ENCODE measurements at places on chromosomes 2 and 18.

DNA sequence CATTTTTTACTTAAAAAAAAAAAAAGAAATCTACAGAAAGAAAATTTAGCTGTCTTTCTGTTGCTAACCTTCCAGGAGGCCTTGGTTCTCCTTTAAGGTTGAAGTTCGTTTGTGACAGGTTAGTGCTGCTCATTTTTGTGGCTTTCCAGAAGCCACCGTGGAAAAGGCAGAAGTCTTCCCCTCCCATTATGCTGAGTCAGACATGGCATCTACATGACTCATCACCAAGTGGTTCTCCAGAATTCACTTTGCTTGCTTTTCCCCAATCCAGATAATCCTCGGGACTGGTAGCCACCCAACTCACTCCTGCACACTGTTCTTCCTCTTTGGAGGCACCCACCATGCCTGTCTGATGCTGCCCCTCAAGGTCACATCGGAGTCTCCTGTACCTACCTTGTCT lies 228.7 kb downstream of the PIK3C3 start:
- peak; percentile 85 for DNase-seq
- no peaks in the 10 kb centered on the region for H3K27me3 ChIP-seq
- H3K36me3 ChIP-seq = no peaks in the 10 kb centered on the region
- peak overlapping the region; percentile 32 for H3K27ac ChIP-seq
- no peak overlapping the region for H3K4me3 ChIP-seq

DNA sequence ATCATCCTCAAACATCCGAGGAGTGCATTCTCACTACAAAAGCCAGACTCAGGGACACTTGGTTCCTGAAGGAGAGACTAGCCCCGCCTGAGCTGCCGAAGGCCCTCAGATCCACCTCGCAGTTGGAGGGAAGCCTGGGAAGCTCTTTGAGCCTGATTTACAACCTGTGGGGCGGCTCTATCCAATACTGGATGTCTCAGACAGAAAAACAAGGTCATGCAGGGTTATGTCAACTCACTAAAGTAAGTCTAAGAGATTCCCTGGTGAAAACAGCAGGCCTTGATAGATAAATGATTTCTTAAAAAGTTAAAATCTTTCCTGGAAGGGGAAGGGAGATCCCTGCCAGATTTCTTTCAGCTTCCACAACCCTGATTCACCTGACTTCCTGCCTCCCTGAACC lies 284.3 kb downstream of the CYP26B1 start:
- H3K4me3 ChIP-seq = no peak overlapping the region
- no peaks in the 10 kb centered on the region for H3K27me3 ChIP-seq
- peaks cover 8% of the 10 kb centered on the region for H3K4me1 ChIP-seq
- no peaks in the 10 kb centered on the region for H3K36me3 ChIP-seq
- no peak overlapping the region for H3K27ac ChIP-seq

GRCh38 chr18:63292831-63293683 lies 26.5 kb downstream of the BCL2 start:
- no peak overlapping the region for H3K4me3 ChIP-seq
- H3K27ac ChIP-seq = no peak overlapping the region
- DNase-seq = no peak
- H3K36me3 ChIP-seq = no peaks in the 10 kb centered on the region
- no peaks in the 10 kb centered on the region for H3K4me1 ChIP-seq

DNA sequence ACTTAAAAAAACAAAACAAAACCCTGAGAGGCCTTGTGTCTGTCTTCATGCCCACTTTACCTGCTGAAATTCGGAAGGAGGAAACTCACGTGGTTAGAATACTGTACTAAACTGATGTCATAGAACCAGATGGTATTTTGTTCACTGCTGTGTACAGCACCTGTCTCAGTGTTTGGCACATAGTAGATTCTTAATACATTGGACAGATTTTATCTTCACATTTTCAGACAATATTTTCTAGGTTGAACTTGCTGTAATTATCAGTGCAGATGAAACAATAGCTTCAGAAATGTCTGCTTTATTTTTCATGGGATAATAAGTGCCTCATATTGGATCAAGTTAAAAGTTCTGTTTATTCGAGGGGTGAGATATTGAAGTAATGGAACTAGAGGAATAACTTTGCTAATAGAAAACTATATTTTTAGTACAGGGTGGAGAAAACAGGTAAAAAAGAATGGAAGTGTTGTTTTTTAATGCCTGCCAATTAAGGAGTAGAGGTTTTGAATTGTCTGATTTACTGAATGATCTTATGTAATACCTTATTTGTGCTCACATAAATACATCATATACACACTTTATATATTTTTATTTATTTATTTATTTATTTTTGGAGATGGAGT lies 23.7 kb downstream of the DDX1 start:
- no peaks in the 10 kb centered on the region for H3K4me1 ChIP-seq
- H3K4me3 ChIP-seq = no peak overlapping the region
- no peak overlapping the region for H3K27ac ChIP-seq
- no peaks in the 10 kb centered on the region for H3K27me3 ChIP-seq

- no peak overlapping the region for H3K27ac ChIP-seq
- H3K36me3 ChIP-seq = no peaks in the 10 kb centered on the region
- no peaks in the 10 kb centered on the region for H3K27me3 ChIP-seq
- H3K4me3 ChIP-seq = no peak overlapping the region
- DNase-seq = peak; percentile 59
- peaks cover 14% of the 10 kb centered on the region for H3K4me1 ChIP-seq
These were observed 106.0 kb upstream of the TAF1B start for GRCh38 chr2:9737053-9737875.

DNA sequence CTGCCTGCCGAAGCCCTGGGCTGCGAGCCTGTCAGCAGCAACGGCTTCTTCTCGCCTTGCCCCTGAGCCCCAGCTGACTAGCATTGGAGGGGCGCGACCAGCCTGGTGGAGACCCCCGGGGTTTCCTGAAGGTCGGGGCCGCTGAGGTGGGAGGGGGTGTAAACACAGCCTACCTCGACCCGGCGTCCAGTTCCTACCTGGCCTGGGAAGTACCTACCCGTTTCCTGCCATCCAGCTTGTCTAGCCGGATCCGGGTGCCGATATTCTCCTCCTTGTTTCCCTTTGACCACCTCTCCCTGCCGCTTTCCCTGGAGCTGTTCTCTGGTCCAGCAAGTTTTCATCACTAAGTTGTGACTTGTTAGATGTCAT lies 511 bp downstream of the MOB4 start:
- peaks cover 23% of the 10 kb centered on the region for H3K4me1 ChIP-seq
- H3K36me3 ChIP-seq = no peaks in the 10 kb centered on the region
- peak overlapping the region; percentile 70 for H3K27ac ChIP-seq
- H3K27me3 ChIP-seq = no peaks in the 10 kb centered on the region
- DNase-seq = peak; percentile 68

- H3K27me3 ChIP-seq = peaks cover 23% of the 10 kb centered on the region
- H3K4me1 ChIP-seq = no peaks in the 10 kb centered on the region
- no peak overlapping the region for H3K27ac ChIP-seq
- DNase-seq = no peak
- H3K36me3 ChIP-seq = no peaks in the 10 kb centered on the region
- no peak overlapping the region for H3K4me3 ChIP-seq
These were observed 135.0 kb upstream of the ACKR3 start for GRCh38 chr2:236434593-236434992.

DNA sequence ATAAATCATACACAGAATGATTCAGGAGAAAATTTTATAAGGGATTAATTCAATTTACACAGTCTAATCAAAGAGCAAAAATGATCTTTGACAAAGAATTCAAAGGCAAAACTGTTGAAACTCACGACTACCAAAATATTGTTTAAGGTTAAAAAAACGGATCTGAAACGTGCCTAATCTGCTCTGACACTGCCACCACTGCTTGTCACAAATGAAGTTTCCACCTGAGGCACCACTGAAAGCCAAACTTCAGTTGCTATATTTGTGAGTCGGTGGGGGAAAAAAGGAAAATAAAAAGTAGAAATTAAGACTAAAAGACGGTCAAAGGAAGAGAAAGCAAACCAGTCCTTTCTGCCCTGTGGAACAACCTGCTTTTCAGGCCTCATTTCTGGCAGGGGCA lies 140.6 kb upstream of the DNMT3A start:
- peaks cover 7% of the 10 kb centered on the region for H3K4me1 ChIP-seq
- H3K4me3 ChIP-seq = no peak overlapping the region
- no peaks in the 10 kb centered on the region for H3K27me3 ChIP-seq
- H3K36me3 ChIP-seq = no peaks in the 10 kb centered on the region
- no peak for DNase-seq

GRCh38 chr2:207352978-207353671 lies 176.6 kb upstream of the CREB1 start:
- H3K4me1 ChIP-seq = no peaks in the 10 kb centered on the region
- no peaks in the 10 kb centered on the region for H3K27me3 ChIP-seq
- H3K36me3 ChIP-seq = no peaks in the 10 kb centered on the region
- DNase-seq = peak; percentile 58

GRCh38 chr2:6082625-6083018 lies 390.4 kb downstream of the SOX11 start:
- no peak for DNase-seq
- no peaks in the 10 kb centered on the region for H3K27me3 ChIP-seq
- no peaks in the 10 kb centered on the region for H3K36me3 ChIP-seq
- no peak overlapping the region for H3K4me3 ChIP-seq

GRCh38 chr2:154161286-154161685 lies 289.6 kb downstream of the GALNT13 start:
- no peak overlapping the region for H3K4me3 ChIP-seq
- no peak for DNase-seq
- no peaks in the 10 kb centered on the region for H3K36me3 ChIP-seq
- H3K27ac ChIP-seq = no peak overlapping the region

DNA sequence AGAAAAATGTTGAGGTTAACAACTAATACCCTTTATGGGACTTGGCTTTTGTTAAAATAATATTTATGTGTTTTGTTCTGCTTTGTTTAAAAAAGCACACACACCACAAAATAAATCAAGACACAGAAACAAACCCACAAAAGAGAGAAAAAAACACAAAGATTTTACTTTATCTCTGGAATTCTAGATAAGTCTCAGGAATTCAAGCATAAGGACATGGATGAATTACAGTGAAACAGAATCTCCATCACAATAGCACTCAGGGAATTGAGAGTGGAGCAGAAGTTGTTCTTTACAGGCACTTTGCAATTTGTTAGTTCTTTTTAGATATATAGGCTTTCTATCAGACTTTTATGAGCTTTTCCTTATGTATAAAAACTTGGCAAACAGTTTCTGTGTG lies 360.9 kb upstream of the ZC3H15 start:
- no peak overlapping the region for H3K27ac ChIP-seq
- no peaks in the 10 kb centered on the region for H3K36me3 ChIP-seq
- no peaks in the 10 kb centered on the region for H3K27me3 ChIP-seq
- H3K4me1 ChIP-seq = peaks cover 5% of the 10 kb centered on the region

- no peaks in the 10 kb centered on the region for H3K36me3 ChIP-seq
- H3K4me1 ChIP-seq = no peaks in the 10 kb centered on the region
- H3K27ac ChIP-seq = no peak overlapping the region
- no peak overlapping the region for H3K4me3 ChIP-seq
- H3K27me3 ChIP-seq = no peaks in the 10 kb centered on the region
- no peak for DNase-seq
These were observed 860.1 kb downstream of the BCL11A start for GRCh38 chr2:59693231-59693959.
